ENCODE measurements at places on chromosomes 1 and 21. TPM values are rescaled to one million over a fixed set of nuclear protein-coding genes. Genes with fewer than 3 reads are reported as not detected.

DNA sequence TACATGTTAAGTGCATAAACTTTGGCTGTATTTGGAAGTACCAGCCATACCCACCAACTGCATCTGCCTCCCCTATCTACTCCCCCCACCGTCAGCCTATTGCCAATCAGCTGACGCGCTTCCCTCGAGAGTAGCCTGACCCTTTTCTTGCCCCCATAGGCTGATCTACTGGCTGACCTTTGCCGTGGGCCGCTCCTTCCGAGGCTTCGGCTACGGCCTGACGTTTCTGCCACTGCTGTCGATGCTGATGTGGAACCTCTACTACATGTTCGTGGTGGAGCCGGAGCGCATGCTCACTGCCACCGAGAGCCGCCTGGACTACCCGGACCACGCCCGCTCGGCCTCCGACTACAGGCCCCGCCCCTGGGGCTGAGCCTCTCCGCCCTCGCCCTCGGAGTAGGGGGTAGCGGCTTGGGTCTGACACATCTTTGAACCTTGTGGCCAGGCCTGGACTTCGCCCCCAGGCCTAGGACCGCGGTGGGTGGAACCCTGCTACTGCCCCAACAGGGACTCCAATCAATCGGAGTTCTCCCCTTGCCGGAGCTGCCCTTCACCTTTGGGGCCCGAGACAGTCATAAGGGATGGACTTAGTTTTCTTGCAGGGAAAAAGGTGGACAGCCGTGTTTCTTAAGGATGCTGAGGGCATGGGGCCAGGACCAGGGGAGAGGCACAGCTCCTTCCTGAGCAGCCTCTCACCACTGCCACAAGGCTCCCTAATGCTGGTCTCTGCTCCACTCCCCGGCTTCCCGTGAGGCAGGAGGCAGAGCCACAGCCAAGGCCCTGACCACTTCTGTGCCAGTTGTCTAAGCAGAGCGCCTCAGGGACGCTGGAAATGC is 4.0 kb downstream of the GLMP start:
- DNase-seq: peak; percentile 97

Gene RXFP4
- not detected for total RNA-seq

Gene B3GALT5
- 24.2 TPM for total RNA-seq

Gene PRELP
- 0.07 TPM for total RNA-seq

GRCh38 chr1:87806379-87807094 is 477.9 kb downstream of the LMO4 start:
- no peak for DNase-seq

Gene TRNAU1AP
- total RNA-seq: 42.2 TPM

DNA sequence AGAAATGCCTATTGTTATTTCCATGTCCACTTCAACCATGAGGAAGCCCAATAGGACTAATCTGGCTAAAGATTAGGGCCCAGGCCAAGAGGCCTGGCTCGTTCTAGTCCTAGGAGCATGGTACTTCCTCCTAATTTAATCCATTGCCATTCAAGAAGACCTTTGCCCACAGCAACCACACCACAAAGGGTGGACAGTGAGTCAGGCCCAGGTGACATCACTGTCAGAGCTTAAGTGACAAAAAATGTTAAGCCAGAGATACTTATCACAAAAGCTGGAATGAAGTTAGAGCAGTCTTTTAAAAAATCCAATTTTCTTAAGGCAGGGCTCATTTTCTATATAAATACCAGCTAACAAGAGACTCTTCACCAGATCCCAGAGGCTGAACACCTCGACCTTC is at the start of gene SPRR3:
Gene SPRR3 (plus strand): TSS at position 368 of the 400 bp plus-strand sequence. CDS start 1,272 bp downstream, outside the sequence.
- no peak for DNase-seq

DNA sequence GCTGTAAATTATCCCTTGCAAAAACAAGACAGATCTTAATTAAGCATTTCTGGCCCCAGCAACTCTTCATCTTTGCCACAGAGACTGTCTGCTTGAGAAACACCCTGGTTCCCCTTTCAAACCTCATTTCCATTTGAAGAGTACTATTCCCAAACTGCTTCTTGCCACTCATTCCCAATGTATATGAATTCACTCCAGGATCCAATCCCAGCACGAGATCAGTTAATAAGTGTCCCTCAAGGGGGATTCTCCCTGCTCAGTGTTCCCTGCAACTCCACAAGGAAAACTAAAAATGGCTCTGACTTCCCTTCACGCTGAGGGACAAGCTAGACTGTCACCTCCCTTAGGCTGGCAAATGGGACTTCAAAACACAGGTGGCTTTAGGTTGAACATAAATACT is 173.2 kb downstream of the SIPA1L2 start:
- DNase-seq: no peak

GRCh38 chr1:234778221-234779159 is 168.5 kb upstream of the IRF2BP2 start:
- peak; percentile 64 for DNase-seq

DNA sequence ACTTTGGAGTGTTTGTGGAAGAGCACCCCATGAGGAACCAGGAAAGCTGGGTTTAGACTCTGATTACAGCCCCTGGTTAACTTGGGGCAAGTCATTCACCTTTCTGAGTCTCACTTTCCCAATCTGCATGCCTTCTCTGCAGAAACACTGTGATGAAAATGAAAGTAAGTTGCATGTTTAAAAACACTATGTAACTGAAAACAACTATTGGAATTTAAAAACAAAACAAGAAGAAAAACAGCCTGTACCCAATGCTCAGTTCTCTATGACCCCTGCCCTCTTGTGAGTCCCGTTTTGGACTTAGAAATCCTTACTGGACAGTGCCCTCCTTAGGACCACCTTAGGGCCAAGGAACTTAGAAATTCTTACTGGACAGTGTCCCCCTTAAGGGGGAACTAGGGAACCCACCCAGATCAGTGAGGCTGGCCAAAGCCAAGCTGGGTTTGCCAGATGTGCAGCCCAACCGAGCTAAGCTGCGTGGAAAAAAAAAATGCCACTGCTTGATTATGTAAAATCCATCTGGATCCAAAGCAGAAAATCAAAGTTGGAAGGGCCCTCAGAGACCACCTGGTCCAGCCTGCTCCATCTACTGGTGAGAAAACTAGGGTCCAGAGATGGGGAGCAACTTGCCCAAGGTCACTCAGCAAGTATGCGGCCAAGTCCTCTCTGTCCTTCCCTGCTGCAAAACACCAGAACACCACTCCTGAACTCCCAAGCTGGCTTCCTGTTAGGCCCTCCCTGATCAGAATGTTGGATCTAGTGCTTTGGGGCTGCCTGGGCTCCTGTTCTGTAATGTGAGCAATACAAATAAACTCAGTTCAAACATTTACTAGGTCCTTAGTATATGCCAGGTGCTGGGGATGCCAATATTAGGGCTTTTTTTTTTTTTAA is 77.7 kb downstream of the MRPL37 start:
- DNase-seq: no peak

Gene SLFNL1
- not detected for total RNA-seq

Gene DIP2A
- 23.0 TPM for total RNA-seq

Gene FMO5
- 0.72 TPM for total RNA-seq

GRCh38 chr1:212701910-212702309 is 2.3 kb upstream of the BATF3 start:
- no peak for DNase-seq

GRCh38 chr1:162113419-162113818 is 43.9 kb downstream of the NOS1AP start:
- DNase-seq: no peak

Gene ARMH1
- total RNA-seq: 0.68 TPM

Gene CGN
- 30.9 TPM for total RNA-seq

DNA sequence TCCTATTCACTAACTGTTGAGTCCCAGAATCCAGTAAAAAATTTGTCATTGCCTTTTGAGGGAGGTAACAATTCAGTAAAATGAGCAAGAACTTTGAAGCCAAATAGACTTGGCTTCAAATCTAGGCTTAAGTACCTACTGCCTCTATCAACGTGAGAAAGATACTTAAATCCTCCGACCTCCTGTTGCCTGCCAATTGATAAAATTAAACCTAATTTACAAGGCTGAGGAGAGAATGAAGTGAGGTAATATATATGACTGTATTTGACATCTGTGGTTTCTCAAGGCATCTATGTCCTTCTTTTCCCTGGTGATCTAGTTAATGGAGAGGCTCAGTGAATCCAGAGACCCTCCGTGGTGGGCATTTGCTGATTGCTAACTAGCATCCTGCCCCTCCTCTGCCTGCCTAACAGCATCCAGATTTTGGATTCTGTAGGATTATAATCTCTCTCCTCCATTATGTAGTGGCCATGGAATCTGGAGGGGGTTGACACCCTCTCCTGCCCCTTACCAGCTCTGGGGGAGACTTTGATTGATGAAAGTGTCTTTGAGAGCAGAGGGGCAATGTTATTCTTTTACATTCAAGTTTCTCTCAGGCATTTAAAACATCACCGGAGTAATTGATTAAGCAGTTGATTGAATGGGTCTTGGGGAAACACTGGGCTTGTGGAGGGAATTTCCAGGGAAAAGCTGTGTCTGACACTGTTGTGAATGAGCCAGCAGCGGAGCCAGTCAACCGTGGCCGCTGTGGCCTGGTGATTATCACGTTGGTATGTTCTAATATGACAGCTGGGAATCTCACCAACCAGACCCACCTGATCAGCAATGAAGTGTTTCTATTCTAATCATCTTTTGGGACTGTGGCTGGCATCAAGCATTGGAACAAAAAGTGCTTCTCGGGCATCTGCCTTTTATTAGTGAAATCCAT is 140.7 kb upstream of the FAM78B start:
- DNase-seq: no peak

Measured in H9 (cell line).